Kidney epithelial cell (primary cell): ENCODE measurements at places on chromosomes 7 and 10. TPM values are rescaled to one million over a fixed set of nuclear protein-coding genes. Genes with fewer than 3 reads are reported as not detected.

DNA sequence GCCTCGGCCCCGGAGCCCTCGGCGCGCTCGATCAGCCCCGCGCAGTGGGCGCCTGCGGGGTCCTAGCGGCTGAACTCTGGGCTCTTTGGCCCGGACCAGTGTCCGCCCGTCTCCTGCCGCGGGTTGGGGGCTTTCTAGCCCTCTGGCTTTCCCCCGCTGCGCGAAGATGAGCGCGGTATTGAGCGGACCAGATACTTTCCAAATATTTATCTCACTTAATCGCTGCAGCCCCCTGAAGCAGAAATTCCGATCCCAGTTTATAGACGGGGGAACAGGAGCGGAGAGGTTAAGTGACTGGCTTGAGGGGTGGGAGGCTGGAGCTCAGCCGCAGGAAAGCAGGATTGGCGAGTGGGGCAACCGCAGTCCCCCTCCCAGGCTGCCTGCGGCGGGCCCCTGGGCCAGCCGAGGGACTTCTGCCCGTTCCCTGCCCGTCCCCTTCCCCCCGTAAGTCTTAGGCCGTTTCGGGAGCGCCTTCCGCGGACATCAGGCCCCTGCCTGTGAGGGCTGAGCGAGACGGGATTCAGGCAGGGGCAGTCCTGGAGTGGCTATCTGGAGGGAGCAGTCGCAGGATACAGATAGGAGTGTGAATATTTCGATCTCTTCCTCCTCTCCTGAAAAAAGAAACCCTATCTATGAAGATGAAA lies 565 bp downstream of the STRIP2 start:
- no peak for DNase-seq

GRCh38 chr10:75023074-75023473 lies 88.4 kb upstream of the SAMD8 start:
- no peak for DNase-seq

Gene C10orf71
- total RNA-seq, result not detected in 2 replicates

DNA sequence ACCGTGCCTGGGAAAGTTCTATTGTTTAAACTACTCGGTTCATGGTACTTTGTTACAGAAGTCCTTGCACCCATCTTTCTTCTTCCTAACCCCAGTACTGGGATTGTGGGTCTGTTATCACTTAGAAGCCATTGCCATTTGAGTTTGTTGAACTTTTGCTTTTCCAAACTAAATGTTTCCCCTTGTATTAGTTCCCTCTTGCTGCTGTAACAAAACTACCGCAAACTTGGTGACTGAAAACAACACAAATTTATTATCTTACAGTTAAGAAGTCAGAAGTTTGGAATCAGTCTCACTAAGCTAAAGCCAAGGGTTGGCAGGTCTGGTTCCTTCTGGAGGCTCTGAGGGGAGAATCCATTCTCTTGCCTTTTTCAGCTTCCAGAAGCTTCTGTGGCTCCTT lies 6.9 kb upstream of the LAMB4 start:
- no peak for DNase-seq

GRCh38 chr7:38681882-38682281 lies 50.7 kb upstream of the AMPH start:
- no peak for DNase-seq

DNA sequence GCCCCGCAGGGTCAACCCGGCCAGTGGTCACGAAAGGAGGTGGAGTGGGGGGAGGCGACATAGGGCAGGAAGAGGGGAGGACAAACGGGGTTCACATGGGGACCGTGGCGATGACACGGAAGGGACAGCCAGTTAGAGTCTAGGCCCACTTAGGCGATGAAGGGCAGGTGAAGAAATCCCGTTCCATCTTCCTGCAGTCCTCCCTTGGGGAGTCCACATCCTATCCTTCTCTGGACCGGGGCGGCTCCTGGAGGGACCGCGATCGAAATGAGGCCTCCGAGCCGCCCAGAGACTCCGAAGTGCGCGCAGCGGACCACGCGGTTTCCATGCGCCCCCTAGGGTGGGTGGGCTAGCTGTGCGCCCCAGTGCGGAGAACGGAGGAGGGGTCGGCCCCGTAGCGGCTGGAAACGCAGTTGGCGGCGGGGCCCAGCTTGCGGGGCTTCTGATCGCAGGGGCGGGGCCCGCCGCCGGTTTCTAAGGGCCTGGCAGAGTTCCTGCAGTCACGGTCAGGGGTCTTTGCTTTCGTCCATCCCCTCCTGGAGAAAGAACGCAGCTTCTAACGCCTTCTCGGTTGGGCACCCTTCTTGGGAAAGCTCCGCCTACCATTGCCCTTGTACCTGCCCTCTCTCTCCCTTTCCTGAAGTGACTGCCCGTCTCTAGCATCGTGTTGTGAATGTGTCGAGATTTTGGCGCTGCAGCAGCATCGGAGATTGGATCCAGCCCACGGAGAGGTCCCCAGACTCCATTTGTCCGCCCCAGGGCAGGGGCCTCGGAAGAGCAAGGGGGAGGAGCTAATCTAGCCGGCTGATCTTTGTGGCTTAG lies 17.9 kb upstream of the TMEM225B start:
- DNase-seq, result no peak

DNA sequence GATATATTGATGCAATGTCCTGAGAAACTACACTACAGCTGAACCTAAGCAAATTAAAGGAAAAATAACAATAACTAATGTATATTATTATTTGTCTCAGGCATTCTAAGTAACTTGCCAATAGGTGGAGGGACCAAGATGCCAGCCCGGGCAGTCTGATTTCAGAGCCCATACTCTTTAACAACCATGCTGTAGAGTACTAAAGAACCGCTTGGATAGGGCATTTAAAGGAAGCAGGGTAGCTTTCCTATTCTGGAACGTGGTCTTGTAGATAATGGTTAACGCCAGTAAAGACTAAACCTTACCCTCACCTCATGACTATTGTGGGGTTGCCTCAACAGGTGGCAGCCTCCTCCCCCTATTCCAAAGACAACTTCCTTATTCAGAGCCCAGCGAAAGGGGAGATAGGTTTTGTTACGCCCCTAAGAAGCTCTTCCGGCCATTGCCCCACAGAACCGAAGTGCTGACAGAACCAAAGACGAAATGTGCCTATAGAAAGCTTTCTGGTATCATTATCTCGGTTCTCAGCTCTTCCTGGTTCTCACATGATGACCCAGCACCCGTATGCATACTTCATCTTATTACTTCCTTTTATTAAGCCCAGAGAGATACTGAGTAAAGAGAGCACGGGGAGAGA lies 707 bp upstream of the C1GALT1 start:
- DNase-seq, result no peak

DNA sequence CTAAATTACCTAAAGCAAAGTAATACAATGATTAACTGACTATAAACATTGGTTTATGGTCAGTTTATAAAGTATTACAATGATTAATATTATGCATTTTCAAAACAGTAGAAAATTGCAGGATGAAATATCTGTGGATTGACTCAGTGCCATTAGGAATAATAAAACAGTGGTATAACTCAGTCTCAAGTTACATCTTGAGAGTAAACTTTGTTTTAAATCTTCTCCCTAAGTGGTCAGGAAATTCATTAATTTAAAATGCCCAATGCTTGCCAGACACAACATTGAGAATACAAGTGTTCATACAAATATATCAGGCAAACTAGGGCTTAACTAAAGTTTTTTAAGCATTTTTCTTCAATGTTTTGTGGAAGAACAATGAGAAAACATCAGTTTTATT lies 257.8 kb downstream of the ETV1 start:
- DNase-seq, result no peak

DNA sequence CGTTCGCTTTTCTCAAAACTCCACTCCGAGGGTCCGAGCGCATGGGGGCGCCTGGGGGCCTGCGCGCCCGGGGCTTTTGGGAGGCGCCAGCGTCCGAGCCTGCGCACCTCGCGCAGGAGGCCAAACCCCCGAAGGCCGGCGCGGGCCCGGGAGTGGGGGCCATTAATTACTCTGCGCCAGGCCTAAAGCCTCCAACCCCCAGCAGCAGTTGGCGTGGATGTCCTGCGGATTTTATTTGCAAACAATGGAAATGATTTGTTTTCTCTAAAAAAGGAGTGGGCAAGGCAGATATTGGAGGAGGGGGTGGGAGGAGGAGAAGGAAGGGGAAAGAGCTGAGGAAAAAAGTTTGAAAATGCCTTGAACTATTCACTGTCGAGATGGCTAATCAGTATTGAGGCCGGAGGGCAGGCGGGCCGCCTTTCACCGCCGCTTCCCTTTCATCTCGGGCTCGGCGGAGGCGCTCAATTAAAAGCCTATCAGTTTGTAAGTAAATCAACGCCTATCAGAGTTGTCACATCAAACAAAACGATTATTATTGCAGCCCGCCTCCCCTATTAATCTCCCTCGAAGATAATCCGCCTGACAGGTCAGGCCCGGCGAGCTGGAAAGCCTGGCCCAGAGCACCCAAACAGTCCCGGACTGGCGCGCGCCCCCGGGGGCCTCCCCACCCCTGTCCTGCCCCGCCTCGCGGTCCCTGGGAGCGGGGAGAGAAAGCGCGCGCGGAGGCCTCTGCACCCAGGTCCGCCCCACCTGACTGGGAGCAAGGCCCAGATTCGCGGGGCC lies 3.4 kb upstream of the ZNF503 start:
- no peak for DNase-seq

- DNase-seq, result no peak
Observed at GRCh38 chr7:150665089-150665748, 20.3 kb upstream of the GIMAP2 start.

DNA sequence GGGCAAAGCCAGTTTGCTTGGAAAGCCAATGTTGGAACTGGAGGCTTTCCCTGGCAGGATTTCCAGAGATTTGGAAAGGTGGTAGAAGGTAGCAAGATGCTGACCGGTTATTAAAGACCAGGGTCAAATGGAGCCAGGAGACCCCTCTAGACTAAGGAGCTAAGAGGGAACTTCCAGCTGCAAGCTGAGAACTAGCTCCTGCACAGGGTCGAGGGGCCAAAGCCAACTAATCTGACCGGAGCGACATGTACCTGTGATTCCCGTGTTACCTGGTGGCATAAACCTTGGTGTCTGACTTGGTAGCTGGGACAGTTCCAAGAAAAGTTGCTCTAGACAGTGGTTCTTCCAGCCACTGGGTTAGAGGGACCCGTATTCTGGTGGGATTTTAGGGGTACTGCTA lies 41.8 kb downstream of the SPDYE5 start:
- no peak for DNase-seq

DNA sequence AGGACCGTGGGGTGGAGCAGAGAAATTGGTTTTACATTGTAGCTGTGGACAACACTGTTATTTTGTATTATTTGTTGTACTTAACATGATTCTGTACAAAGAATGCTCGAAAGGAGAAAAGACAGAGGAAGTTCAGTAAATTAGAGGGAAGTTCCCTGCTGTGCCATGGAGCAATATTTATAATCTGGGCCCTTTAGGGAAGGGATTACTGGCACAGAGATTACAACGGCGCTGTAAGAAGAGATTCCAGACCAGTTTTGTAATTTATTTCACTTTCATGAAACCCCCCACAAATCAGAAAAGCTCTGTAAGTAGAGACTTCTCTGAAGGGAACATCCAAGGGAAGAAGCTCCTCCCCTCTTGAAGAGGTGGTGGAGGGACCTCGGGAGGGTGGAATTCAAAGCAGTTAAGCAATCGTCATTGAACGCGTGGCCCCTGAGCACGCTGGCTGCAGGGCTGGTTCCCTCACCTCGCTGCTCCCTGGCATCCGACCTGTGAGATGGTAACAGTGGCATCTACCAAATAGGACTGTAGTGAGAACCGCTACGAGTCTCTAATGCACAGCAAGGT lies 113.5 kb downstream of the KLF6 start:
- DNase-seq, result no peak

Gene CALCR
- not detected in 2 replicates for total RNA-seq

DNA sequence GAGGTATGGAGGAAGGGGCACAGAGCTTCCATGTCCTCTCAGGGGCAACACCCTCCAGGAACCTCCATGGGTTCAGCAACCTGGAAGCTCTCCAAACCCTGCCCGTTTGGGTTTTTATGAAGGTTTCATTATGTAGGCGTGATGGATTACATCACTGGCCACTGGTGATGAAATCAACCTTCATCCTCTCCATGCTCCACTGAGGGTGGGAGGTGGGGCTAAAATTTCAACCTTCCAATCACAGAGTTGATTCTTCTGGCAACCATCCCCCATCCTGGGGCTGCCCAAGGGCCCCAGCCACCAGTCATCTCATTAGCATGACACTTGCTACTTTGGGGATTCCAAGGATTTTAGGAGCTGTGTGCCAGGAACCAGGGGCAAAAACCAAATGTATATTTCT lies 90.1 kb downstream of the TEX36 start:
- DNase-seq, result no peak

Gene ACADSB
- 5.1 and 5.6 TPM in 2 replicates for total RNA-seq

GRCh38 chr10:44949127-44949802 lies 10.3 kb upstream of the RASSF4 start:
- DNase-seq, result no peak

DNA sequence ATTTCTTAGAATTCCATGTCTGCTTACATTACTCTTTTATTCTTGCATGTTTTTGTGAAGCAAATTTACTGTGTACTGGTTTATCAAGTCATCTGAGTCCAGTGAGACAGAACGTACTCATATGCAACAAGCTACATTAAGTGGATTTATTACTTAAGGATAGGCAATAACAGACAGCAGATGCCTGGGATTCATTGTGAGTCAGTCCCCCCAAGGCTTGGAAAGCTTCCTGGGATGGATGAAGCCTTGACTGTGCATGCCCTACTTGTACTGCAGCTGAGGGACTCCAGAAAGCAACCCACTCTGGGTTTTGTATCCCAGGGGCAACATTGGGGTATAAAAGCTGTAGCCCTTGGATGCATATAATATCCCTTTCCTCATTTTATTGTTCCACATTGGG lies 113.4 kb upstream of the RAB18 start:
- no peak for DNase-seq

GRCh38 chr7:64793106-64793755 lies 997 bp upstream of the ZNF138 start:
- no peak for DNase-seq

GRCh38 chr10:86259901-86260562 lies 106.6 kb downstream of the GRID1 start:
- no peak for DNase-seq

Gene UPF2
- total RNA-seq, result 12.0 and 13.9 TPM in 2 replicates

GRCh38 chr10:70784016-70784415 lies 1.2 kb downstream of the TBATA start:
- no peak for DNase-seq

Gene GALNT17
- total RNA-seq, result 3.3 and 5.0 TPM in 2 replicates

Gene CNPY1
- total RNA-seq, result not detected in 2 replicates

DNA sequence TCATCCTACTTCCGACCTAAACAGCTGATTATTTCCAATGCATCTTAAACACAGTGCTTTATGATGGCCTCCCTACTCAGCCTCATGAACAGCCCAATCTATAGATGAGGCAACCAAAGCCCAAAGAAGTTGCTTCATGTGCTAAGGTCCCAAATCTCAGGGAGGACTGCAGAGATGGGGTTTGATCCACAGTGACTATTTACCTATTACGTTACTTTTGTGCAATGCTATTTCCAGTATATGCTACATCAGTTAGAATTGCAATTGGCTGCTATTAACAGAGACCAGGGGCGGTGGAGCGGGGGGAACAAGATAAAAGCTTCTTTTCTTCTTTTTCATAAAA lies 153.0 kb upstream of the TNS3 start:
- no peak for DNase-seq

GRCh38 chr7:99493823-99494222 lies 6.3 kb downstream of the ZNF394 start:
- DNase-seq, result no peak

GRCh38 chr10:70053841-70054288 lies 1.2 kb downstream of the MACROH2A2 start:
- no peak for DNase-seq
